SHP77 treated with DMSO at 0.1 percent for 48 hours (cell line): ENCODE measurements at places on chromosomes 4 and X.

- DNase-seq = no peak
Measured at GRCh38 chr4:15493411-15493810, 23.7 kb downstream of the CC2D2A start.

DNA sequence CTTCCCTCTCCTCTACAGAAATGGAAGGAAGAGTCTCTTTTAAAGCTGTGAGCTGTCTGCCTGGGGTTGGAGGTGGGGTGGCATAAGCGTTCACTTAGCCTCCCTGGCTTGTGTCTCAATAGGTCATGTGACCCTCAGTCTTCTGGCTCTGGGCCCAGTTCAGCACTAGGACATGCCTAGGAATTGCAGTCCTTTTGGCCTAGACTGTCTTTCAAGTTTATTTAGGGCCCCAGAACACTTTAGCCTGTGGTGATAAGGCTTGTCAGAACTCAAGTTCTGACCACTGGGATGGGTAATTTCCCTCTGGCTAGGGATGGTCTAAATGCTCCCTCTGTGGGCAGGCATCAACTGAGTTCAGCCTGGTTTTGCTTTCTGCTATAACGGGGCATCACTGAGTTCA, 34.3 kb upstream of the ARMCX4 start:
- DNase-seq = no peak

DNA sequence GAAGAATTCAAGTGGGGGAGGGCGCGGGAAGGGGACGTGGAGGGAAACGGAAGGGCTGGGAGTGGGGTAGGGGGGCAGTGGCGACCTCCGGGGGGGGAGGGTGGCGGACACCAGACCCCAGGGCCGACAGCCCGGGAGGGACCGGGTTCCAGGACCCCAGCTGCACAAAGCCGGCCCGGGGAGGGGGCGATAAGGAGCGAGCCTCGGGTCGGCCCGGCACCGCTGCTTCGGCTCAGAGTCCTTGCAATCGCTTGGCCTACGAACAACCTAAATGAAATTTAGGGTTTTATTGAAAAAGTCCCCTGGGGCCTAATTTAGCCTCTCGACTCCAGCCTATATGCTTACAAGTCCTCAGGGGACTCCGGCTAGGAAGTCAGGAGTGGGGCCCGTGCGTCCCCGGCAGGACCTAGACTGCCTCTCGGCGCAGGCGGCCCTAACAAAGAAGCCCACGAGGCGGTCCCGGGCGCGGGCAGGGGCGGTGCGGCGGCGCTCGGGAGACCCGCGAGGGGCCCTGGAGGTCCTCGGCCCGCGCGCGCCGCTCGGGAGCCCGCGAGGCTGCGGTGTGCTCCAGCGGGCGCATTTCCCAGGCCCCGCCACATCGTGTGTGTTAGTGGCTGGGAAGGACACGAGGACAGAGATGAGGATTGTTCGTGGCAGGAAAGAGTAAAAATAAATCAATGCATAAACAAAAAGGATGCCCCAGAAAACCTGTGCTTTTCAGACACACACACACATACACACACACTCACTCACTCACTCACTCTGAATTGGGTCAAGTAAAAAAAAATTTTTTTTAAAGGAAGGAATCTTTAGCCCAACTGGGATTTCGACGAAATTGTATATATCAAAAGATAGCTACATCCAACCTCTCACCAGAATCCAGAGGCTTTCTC, 70.0 kb downstream of the MGST2 start:
- no peak for DNase-seq

- no peak for DNase-seq
Measured at GRCh38 chr4:128823025-128823661, 13.6 kb downstream of the JADE1 start.

GRCh38 chr4:26178854-26179253, 142.0 kb upstream of the RBPJ start:
- DNase-seq = no peak

- DNase-seq = no peak
Measured at GRCh38 chrX:112008724-112009123, 73.9 kb downstream of the TRPC5 start.
